Activated effector memory CD4-positive, alpha-beta T cell treated with Interleukin-2 at 50 U/mL for 16 hours (primary cell): ENCODE measurements at places on chromosomes 12 and 14.
A peak's percentile ranks its signal among the peaks of the same experiment; 100 is the strongest.

DNA sequence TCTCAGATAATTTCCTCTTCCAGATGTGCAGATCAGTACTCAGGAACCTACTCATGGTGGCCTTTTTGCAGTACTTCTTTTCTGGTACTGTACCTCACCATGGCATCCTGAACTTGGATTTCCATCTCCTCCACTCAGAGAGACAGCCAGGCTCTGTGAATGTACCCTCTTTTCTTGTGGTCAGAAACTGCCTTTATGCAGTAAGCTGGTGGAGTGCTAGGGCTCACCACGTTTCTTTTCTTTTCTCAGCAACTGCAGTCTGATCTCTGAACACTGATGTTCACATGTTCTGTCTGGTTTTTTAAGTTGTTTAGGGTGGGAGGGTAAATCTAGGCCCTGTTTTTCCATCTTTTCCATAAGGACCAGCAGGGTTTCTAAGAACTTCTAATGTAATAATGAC is 99.8 kb upstream of the NRXN3 start:
- DNase-seq: no peak

DNA sequence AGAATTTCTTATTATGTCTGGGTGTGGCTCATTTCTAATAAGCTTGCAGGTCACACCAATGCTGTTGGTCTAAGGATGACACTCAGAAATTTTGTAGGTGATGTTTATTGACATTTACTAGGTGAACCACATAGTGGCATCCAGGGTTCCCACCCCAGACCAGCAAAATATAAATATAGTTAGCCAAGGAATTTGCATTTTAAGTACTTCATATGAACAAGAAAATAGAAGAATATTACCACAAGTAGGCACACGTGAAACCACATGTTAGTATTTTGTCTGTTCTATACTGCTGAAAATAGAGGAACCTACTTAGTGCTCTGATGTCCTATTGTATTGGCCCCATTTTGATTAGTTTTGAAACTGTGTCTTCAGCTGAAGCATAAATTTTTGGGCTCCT is 71.1 kb downstream of the USP15 start:
- no peak for DNase-seq

GRCh38 chr14:89927186-89927865 is 27.2 kb downstream of the EFCAB11 start:
- DNase-seq: no peak

DNA sequence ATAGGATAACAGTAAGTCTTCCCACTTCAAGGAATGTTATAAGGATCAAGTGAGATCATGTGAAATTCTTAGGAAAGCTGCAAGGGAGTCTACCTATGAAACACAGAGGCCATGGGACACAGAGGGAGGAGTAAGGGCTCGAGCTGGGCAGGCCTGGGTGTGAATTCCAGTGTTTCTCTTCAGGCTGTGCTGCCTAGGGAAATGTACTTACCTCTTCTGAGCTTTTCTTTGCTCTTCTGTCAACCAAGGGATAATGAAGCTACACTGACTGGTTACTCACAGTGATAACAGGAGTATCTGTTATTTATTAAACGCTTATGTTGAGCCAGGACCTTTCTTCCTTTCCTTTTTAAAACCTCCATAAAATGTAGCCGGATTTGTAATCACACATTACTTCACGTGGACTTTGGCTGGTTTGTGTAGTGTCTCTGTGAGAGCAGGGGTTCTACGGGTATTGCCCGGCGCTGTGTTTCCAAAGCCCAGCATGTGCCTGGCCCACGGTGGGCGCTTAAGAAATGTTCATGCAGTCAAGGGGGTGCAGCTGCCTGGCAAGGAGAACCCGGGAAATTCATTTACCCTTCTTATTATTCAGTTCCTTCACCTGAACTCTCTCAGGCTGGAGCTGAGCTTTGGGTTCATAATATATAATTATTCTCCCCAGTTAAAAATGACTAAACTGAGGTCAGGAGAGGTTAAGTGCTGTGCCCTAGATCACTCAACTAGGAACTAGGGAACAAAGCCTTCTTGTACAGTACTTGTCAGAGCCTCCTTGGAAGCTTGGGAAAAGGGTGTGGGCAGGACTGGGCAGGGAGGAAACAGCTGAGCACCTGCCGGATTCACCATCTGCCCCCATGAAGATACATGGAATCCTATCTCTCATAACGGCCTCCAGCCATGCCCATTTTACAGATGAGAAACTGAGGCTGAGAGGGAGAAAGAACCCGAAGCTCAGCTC is 214.2 kb downstream of the CACNA1C start:
- no peak for DNase-seq

GRCh38 chr12:111067498-111067897 is 147.1 kb upstream of the MYL2 start:
- DNase-seq: no peak

- DNase-seq: no peak
These were observed 132.9 kb downstream of the SRGAP1 start for GRCh38 chr12:63977441-63977840.

DNA sequence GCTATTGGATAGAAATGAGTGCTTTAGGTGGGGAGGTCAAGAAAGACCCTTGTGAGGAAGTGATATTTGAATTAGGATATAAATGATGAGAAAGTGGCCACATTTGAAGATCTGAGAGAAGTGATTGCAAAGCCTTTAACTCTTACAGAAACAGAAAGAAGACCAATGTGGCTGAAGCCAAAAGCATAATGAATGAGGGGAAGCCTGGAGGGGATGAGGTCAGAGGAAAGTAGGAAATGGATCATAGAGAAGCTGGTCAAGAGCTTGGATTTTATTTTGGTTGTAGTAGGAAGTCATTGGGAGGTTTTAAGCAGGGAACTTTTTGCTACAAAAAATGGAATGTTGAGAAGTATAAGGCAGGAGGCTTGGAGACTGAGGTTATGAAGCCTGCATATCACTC is 3.5 kb upstream of the GYS2 start:
- no peak for DNase-seq

DNA sequence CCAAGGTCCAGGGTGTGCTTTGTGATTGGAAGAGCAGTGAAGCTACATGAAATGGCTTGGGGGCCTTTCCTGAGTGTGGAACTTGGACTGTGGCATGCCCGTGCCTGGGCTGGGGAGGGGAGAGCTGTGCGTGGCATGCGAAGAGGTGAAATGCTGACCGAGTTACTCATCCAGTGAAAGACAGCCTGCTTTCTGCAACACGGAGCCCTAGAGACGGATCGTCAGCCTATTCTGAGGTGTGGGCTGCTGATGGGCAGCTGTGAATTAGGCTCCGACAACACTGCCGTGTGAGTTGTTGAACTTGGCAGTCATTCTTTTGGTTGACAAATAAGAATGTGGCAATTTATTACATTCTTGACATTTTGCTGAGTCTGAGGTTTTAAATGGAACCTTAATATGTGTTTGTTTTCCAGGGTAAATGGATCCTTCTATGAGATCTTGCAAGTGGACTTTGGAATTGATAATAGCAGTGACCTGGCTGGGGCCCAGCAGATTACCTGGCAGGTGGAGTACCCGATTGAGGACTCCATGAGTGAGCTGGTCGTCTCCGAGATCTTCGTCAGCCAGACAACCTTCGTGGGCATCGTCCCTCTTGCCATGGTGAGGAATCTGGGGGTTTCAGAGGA is 453.9 kb downstream of the AACS start:
- DNase-seq: no peak

- no peak for DNase-seq
These were observed 735 bp upstream of the MAPKAPK5 start for GRCh38 chr12:111841236-111841749.

- peak; percentile 77 for DNase-seq
These were observed at the start of gene DGKA for GRCh38 chr12:55930771-55931316. Gene DGKA (plus strand): TSS chr12:55931162. CDS start chr12:55936504, 5,342 bp downstream.

GRCh38 chr14:30994681-30995620 is 30.5 kb upstream of the AP4S1 start:
- no peak for DNase-seq

DNA sequence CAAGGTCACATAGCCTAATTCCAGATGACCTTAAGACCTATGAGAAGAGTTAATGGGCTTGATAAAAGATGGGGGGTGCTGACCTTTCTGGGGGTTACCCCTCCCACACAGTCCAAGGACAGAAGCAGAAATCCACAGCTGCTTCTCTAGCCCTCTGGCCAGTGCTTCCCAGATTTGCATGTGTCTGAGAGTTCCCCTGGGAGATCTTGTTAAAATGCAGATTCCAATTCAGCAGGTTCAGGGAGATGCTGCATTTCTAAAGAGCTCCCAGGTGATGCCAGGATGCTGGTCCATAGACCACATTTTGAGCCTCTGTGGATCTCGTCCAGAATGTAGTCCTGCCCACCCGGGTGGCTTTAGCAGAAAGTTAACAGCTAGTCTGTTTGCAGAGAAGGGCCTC is 82.1 kb downstream of the WSCD2 start:
- DNase-seq: no peak

DNA sequence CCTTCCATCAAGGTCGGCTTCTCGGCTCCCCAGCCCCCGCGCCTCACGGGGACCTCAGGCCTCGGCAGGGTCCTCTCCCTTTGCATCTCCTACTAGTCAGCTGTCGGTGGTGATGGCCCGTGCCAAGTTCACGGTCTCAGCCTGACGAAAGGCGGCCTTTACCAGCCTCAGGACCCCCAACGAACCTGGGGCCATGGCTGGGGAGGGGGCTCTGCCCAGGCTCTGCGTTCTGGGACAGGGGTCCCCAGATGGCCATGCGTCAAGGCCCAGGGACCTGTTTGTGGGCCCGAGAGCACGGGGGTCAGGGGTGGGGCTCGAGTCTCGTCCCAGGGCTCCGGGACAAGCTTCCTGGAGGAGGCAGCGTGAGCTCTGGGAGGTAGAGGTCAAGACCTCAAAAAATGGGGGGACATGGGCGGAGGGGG is 32.8 kb upstream of the DEGS2 start:
- no peak for DNase-seq

DNA sequence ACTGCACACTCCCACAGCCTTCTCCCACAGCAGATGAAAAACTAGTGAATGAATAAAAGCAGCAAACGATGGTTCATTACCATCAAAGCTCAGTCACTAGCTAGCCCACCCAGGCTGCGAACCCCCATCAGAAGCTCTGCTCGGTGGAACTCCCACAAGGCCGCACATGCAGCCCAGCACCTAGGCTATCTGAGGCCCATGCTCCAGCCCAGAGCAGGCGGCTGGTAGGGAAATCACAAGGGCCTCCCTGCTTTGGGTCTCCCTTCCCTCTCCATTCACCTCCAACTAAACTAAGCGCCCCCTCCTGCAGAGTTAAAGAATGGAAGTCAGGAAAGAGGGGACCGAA is 69.0 kb downstream of the ITPK1 start:
- no peak for DNase-seq

- no peak for DNase-seq
These were observed 89.5 kb downstream of the PELI2 start for GRCh38 chr14:56207626-56208292.

GRCh38 chr14:30064454-30064853 is 136.8 kb upstream of the PRKD1 start:
- DNase-seq: no peak

GRCh38 chr12:29148911-29149690 is at the start of gene FAR2:
Gene FAR2 (plus strand): TSS chr12:29149278. CDS start chr12:29270450, 121,172 bp downstream.
- peak; percentile 43 for DNase-seq

GRCh38 chr12:128474916-128475315 is 207.9 kb downstream of the TMEM132C start:
- DNase-seq: no peak

GRCh38 chr12:104551-105081 is 38.0 kb downstream of the IQSEC3 start:
- DNase-seq: no peak

- DNase-seq: no peak
These were observed 22.8 kb downstream of the ANO2 start for GRCh38 chr12:5921966-5922899.

DNA sequence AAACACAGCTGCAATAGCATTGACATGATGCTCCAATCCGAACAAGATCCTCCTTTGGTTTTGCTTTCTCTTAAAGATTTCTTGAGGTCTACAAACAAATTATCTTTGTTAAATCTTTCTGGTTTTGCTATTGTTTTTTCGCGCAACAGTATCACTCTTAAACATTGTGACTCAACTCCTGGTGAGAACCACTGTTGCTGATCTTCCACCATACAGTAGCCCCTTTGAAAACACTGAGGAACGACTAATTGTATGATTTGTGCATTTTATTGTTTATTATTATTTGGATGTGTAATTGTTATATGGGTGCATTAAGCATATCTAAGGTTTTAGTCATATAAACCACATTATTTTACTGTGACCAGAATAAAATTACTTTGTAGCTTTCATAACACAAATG is 282.8 kb downstream of the EGLN3 start:
- DNase-seq: no peak

DNA sequence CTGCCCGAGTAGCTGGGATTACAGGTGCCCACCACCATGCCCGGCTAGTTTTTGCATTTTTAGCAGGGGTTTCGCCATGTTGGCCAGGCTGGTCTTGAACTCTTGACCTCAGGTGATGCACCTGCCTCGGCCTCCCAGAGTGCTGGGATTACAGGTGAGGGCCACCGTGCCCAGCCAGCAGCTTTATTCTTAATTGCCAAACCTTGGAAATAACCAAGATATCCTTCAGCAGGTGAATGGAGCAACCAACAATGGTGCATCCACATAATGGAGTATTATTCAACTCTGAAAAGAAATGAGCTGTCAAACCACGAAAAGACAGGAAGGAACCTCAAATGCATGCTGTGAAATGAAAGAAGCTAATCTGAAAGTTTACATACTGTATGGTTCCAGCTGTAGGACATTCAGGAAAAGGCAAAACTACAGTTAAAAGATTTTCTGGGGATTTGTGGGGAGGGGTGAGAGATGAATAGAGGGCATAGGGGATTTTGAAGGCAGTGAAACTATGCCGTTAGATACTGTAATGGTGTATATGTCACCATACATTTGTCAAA is 118.8 kb upstream of the CCND2 start:
- DNase-seq: no peak

DNA sequence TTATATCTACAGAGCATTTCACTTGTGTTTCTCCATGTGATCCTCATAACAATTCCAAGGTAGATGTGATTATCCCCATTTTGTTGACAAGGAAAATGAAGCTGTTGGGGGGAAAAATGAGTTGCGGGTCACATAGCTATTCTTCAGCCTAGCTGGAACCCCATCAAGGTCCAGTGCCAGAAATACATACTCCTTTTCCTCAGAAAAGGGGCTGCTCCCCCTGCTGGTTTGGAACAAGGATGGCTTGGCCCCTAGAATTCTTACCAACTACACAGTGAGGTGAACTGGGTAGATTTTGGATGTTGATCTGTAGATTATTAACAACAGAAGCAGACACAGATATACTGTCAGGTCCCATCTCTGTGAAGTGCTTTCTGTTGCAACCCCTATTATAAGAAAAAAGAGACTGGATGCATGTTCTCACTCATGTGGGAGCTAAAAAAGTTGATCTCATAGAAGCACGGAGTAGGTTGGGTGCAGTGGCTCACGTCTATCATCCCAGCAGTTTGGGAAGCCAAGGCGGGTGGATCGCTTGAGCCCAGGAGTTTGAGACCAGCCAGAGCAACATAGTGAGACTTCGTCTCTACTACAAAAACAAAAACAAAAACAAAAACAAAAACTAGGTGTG is 8.9 kb downstream of the IKZF4 start:
- peak; percentile 23 for DNase-seq

DNA sequence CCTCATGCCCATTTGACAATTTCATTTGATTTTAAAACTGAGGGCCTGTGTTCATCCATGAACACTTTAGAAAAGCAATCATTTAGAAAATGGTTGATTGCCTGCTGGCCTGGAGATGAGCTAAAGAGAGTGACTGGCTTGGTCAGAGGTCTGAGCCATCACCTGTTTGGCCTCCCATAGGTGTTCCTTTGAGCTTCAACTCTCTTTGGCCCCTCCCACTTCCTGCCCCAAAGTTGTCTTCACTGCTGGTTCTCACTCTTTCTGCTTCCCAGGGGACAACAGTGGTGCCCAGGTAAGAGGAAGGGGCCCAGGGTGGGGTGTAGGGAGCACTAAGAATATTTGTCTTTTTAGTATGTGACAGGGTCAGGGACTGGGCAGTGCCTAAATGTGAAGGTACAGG is 4.9 kb upstream of the TCP11L2 start:
- DNase-seq: no peak
